Gastroesophageal sphincter (tissue), 4 donors: ENCODE measurements at places on chromosomes 2 and 18. TPM values are rescaled to one million over a fixed set of nuclear protein-coding genes. Genes with fewer than 3 reads are reported as not detected.

Gene CCDC68
- 3.6 TPM for total RNA-seq

DNA sequence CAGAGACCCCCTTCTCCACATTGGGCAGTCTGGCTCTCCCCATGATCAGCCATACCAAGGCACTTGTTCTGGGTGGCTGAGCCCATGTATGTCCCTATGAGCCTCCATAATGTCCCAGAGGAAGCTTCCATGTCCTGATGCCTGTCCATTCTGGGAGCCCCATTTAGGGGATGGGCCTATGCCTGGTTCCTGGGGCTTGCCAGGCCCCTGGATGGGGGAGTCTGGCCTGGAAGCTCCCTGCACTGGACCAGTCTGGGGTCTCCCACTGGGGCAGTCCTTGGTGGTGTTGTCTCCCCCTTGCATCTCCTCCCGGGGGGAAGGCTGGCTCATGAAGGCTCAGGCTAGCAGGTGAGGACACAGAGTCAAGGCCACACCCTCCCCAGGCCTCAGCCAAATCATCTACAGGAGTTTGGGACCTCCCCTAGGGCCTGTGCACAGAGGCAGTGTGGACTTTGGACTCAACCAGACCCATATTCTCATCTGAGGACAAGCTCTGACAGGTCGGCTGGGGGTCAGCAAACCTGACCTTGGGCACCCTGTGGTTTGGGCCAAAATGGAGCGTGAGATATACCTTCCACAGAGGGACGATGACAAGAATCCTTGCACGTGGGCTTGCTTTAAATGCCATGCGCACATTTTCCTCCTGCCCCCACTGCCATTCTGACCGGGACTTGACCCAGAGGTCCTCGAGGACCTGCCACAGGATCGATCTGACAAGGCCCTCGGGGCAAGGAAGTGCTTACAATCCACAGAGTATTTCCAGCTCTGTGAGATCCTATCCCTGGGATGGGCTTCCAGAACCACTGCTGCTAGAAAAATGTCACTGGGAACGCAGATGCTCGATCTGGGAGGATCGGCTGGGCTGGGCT is 38.8 kb downstream of the INHBB start:
- no peak for ATAC-seq

DNA sequence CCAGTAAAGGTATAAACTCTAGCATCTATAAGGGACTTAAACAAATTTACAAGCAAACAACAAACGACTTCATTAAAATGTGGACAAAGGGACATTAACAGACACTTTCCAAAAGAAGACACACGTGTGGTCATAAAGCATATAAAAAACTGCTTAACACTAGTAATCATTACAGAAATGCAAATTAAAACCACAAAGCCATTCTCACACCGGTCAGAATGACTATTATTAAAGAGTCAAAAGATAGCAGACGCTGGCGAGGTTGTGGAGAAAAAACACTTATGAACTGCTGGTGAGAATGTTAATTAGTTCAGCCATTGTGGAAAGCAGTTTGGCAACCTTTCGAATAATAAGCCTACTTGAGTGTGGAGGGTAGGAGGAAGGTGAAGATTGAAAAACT is 217.1 kb upstream of the DLGAP1 start:
- ATAC-seq: no peak

DNA sequence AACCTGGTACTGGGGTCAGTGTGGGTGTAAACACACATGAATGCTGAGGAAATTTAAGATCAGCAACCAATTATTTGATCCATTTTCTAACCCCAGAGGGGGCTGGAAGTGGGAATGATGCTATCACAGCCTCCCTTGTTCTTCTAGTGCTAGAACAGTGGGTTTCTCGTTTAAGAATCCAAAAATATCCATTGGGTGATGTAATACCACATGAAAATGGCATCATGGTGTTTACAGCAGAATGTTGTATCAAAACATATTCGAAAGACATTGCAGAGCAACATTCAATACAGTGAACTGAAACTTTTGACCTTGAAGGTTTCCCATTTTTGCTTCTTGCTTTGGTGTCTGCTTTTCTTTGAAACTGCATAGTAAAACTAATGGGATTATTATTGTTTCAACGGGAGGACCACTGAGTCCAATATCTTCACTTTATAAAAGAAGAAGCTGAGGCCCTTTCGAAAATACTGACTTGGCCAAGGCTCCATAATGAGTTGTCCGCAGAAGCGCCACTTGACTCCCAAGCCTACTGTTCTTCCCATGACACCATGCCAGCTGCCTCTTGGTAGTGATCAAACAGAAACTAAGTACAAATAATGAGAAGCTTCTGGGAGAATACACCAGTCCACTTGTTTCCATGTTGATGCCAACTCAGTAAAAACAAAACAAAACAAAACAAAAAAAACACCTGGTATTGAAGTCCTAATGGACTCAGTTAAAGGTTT is 106.1 kb downstream of the COLEC12 start:
- no peak for ATAC-seq

Gene SPR
- total RNA-seq: 26.1 TPM

- ATAC-seq: peak; percentile 46
Observed at GRCh38 chr2:10331702-10332401, 29.1 kb downstream of the HPCAL1 start.

- no peak for ATAC-seq
Observed at GRCh38 chr2:216897561-216898203, 37.8 kb upstream of the TNP1 start.

- no peak for ATAC-seq
Observed at GRCh38 chr2:175170659-175171304, 2.8 kb upstream of the ATF2 start.

Gene RAB11FIP5
- total RNA-seq: 25.4 TPM

DNA sequence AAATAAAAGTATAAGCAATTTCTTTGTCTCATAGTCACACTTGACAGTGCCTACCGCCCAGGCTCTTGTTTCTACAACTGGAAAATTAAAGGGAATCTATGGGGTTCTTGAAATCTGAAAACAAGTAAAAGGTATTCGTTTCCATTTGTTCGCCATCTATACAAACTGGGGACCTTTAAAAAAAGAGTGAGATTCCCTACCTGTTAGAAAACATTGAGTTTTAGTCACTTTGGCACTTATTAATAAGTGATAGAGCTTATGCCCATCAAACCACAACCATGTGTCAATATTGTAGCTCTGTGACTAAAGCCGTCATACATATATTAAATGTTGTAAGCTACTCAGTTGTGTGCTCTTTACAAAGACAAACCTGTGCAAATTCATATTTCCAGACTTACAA is 13.2 kb downstream of the FN1 start:
- no peak for ATAC-seq

Gene AQP4
- total RNA-seq: not detected

- ATAC-seq: peak; percentile 83
Observed at GRCh38 chr18:44826418-44827259, 146.0 kb downstream of the SETBP1 start.

Gene ASPRV1
- total RNA-seq: 1.4 TPM

Gene SOWAHC
- total RNA-seq: 16.8 TPM

DNA sequence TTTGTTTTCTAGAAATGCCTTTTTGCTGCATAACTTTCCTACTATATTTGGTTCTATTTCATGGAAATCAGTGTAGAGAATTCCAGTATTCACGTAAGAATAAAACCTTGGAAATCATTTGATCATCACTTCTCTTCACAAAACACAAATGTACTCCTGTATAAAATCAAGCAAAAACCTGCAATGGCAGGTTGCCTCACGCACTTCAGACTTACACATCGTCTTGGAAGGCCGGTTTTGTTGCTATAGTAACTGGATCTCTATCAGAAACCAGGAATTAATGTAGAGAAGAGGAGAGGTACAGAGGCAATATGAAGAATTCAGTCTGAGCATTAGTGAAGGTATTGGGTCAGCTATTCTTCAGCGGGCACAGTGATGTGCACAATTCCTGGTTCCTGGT is 370.7 kb upstream of the CYRIA start:
- no peak for ATAC-seq

GRCh38 chr2:231666171-231667095 is 41.9 kb upstream of the PTMA start:
- ATAC-seq: peak; percentile 89

Gene RPL37A
- total RNA-seq: 1,140 TPM

Gene OSR1
- 75.0 TPM for total RNA-seq

DNA sequence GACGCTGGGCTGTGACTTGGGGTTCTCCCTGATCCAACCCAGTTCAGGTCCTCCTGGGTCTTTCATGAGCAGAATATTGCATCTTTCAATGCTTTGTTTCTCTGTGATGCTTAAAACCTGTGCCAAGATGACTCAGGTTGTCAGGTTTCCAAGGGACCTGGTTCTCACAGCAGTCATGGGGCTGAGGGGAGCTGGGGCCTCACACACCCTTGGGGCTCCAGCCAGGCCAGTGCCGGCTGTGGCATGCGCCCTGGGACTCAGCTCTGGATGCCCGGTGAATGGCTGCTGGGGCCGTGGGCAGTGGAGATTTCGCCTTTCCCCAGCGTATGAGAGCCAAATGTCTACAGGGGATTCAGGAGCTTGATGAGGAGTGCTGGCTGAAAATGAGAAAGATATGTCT is 29.6 kb downstream of the EDAR start:
- ATAC-seq: no peak

- no peak for ATAC-seq
Observed at GRCh38 chr18:75052475-75052874, 156.5 kb downstream of the PTGR3 start.

DNA sequence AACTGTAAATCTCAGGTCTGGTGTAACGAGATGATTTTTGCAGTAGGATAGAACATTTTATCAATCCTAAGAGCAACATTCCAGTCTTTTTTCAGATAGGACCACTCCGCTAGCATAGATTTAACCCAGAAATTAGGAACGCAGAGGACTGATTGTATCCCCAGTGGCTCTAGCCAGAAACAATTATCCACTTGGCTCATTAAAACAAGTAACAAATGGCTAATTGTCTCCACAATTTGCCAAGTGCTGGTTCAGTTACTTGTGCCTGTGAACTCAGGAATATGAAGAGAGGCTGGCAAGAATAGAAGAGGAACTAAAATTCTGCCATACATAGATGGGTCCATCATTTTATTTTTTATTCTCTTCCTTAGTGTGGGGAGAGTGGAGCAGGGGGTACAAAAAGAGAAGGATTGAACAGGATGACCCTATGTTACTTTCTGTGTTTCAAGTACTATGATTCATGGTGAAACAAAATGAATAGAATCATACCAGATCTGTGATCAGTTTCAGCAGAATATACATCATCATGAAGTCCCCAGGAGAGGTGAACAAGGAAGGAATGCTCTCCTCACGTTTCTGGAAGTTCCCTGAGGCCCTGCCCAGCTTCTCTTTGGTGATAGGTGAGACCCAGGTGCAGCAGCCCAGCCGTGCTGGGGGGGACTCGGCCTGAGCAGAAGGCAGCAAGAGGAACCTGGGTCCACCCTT is 121.6 kb downstream of the ARL4C start:
- ATAC-seq: no peak

Gene FAM237A
- not detected for total RNA-seq

GRCh38 chr2:151020411-151020810 is 241.3 kb downstream of the RBM43 start:
- ATAC-seq: no peak

DNA sequence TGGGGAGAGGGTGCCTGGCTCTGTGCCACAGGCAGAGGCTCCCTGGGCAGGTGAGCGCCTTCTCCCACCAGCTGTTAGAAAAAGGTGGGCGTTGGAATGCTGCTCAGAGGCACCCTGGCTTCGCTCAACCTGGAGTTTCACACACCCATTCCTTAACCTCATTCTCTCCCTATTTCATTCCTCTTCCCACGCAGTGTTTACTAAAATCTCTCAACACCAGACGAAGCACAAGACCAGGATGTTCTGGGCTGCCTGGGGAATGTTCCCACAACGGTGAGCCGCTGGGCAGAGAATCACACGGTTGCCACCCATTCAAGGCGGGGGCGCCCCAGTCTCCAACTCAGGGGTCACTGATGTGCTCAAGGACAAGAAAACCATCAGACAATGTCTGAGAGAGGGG is 64.5 kb downstream of the TGFA start:
- ATAC-seq: no peak

Gene PSD4
- total RNA-seq: 4.4 TPM

- ATAC-seq: no peak
Observed at GRCh38 chr2:239684271-239684810, 283.5 kb upstream of the HDAC4 start.

- ATAC-seq: no peak
Observed at GRCh38 chr2:40658941-40659340, 207.1 kb upstream of the SLC8A1 start.

GRCh38 chr2:77009307-77009706 is 512.9 kb downstream of the LRRTM4 start:
- ATAC-seq: no peak

Gene FAM228A
- 0.54 TPM for total RNA-seq

GRCh38 chr2:122055521-122055931 is 300.1 kb downstream of the TSN start:
- no peak for ATAC-seq

GRCh38 chr2:239443666-239444567 is 43.1 kb upstream of the HDAC4 start:
- no peak for ATAC-seq

Gene NFU1
- total RNA-seq: 77.2 TPM

GRCh38 chr2:44392338-44392943 is 30.7 kb downstream of the CAMKMT start:
- no peak for ATAC-seq

DNA sequence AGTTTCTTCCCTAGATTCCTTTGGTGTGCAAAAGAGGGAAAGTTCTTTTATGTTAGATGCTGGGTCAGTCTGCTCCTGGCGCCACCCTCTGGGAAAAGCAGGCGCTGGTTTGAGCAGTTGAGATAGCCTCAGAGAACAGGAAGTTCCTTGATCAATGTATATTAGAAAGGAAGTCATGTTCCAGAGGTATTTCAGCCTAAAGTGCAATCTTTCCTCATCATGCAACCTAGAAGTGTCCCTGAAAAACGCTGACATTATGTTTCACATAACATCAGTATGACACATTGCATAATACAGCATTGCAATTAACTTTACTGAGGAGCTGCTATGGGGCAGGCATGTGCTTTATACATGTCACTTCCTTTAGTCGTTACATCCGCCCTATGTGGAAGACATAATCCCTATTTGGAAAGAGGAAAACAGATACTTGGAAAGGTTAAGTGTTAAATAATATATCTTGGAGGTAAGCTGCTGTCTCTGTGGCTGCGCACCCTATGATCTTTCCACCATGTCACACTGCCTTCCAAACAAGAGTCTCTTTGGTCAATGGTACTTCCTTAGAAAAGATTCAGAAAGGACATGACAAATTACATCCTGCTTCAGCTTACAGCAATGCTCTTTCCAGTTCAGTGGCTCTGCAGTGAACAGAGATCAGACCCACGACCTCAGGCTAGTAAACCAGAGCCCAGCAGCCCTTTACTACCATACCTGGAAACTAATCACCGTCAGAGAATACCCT is 369.7 kb downstream of the RAD51AP2 start:
- no peak for ATAC-seq

Gene DCDC2C
- 0.19 TPM for total RNA-seq

GRCh38 chr2:202009019-202009481 is 24.6 kb upstream of the FZD7 start:
- peak; percentile 66 for ATAC-seq

- ATAC-seq: no peak
Observed at GRCh38 chr2:239026711-239027361, 179.0 kb downstream of the TWIST2 start.
